ENCODE measurements at places on chromosomes 7 and 10. TPM values are rescaled to one million over a fixed set of nuclear protein-coding genes. Genes with fewer than 3 reads are reported as not detected.
A peak's percentile ranks its signal among the peaks of the same experiment; 100 is the strongest.

GRCh38 chr10:71229726-71230655, 17.6 kb downstream of the UNC5B start:
- no peak for DNase-seq

DNA sequence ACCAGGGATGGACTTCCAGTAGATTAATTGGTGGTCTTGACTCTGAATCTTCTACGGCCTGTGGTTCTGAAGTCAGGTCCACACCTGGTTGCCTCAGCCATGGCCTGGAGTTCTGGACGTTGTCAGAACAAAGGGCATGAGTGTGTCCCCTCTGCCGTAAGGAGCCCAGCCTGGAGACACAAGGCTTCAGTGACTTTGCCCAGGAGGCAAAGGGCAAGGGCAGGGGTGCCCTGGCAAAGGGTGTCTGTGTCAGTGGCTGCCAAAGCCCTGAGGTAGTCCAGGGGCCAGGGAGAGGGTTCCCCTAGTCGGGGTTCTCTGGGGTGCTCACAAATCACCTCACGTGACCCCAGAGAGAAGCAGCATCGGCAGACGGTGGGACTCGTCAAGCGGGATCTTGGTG, 273.2 kb upstream of the ZNF32 start:
- no peak for DNase-seq

DNA sequence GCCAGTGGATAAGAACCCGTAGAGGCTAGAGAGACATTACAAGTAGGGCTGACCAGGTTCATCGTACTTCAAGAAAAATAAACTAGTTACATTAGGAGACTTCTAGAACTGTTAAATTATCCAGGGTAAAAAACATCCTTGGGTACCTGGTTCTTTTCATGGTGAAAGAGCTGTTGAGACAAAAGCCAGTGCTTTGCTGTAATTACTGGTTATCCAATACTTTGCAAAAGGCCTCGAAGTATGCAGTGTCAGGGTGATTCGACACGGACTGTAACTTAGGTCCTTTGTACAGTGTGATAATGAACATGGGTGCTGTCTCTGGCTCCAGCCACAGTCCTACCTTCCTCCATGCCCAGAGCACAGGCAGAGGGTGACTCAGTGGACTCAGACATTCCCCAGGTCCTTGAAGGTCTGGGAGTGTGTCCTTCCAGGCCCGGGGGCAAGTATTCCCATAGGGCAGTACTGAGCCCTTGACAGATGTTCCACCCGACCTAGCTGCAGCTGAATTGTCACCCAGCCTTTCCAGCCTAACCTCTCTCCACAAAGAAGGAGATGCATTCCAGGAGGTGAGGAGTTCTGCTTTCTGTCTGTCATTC, 123.6 kb upstream of the TMEM72 start:
- DNase-seq: no peak

GRCh38 chr7:33692956-33693355, 212.4 kb upstream of the BMPER start:
- DNase-seq: no peak

DNA sequence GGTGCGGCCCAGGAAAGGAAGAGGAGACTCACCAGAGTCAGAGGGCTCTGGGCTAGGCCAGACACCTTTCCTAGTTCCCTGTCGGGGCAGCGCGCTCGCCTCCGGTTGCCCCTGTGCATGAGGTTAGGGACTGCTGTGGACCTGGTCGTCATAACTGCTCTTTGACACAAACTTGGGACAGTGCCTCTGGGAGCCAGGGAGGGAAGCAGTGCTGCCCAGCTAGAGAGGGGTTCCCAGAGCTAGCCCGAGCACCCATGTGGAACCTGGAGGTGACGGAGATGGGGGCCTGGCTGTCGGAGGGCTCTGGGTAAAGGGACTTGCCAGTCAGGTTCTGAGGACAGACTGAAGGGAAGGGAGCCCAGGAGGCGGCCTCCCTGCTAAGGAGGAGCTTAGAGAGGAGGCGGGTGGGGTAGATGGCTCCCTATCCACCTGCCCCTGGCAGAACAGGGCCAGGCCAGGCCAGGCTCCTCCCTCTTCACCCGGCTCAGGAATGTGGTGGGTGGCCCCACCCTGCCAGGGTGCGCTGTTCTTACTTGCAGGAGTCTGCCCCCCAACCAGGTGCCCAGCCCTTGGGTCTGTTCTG, 29.7 kb downstream of the AGAP3 start:
- DNase-seq: peak; percentile 77

- DNase-seq: no peak
Measured at GRCh38 chr10:77071001-77071511, 566.6 kb downstream of the KCNMA1 start.

- no peak for DNase-seq
Measured at GRCh38 chr10:75335191-75335590, 66.4 kb downstream of the ZNF503 start.

- DNase-seq: no peak
Measured at GRCh38 chr10:3472287-3473051, 299.9 kb upstream of the PITRM1 start.

DNA sequence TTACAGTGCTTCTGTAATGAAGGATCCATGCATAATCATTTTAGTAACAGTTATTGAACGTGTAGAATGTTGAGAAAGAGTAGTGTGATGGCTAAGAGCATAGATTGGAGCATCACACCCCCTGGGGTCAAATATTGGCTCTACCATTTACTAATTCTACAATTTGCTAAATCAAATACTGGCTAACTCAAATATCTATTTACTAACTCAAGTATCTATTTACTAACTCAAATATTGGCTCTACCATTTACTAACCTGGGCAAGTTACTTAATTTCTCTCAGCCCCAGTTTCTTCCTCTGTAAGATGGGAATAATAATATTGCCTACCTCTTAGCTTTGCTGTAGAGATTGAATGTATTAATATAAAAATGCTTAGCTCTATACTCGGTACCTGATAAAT, 64.0 kb downstream of the CDK14 start:
- no peak for DNase-seq

DNA sequence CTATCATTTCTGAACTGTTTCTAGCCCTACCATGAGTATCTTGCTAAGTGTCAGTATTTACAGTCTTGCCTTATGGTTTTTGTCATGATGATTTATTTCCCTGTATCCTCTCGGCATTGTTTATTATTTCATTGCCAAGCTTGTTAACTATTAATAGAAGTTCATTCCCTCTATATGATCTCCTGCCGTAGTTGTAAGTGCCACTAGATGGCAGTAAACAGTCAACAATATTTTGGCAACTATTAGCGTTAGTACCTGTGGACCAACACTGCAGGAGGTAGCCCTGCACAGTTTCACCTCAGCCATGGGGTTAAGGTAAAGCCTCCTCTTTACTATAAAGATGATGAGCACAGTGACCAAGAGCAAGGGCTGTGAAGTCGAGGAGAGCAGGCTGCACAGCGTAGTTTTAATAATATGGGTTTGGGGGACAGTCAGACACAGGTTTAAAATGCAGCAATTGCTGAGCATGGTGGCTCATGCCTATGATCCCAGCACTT, 26.1 kb upstream of the CCNJ start:
- peak; percentile 43 for DNase-seq

- DNase-seq: no peak
Measured at GRCh38 chr7:153446490-153446889, 605.7 kb upstream of the DPP6 start.

- peak; percentile 79 for DNase-seq
Measured at GRCh38 chr7:1046722-1047679, 2.7 kb downstream of the GPR146 start.

GRCh38 chr7:6398943-6399342, 48.8 kb downstream of the DAGLB start:
- DNase-seq: no peak

- DNase-seq: peak; percentile 43
Measured at GRCh38 chr7:133253519-133253875, 619 bp downstream of the EXOC4 start.

- DNase-seq: no peak
Measured at GRCh38 chr7:92815412-92815811, 21.0 kb downstream of the CDK6 start.

DNA sequence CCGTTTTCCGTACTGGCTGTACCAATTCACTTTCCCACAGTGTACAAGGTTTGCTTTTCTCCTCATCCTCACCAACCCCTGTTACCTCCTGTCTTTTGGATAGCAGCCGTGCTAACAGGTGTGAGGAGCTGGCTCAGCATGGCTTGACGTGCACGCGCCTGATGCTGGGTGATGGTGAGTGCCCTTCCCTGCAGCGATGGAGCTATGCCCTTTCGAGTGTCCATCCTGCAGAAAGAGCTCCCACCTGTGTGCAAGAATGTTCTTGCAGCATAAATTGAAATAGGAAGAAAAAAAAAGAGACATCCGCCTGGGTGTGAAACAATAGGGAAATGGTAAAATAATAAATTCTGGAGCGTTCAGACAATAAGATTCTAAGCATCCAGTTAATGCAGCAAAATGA, 9.5 kb upstream of the UBE3C start:
- DNase-seq: no peak

DNA sequence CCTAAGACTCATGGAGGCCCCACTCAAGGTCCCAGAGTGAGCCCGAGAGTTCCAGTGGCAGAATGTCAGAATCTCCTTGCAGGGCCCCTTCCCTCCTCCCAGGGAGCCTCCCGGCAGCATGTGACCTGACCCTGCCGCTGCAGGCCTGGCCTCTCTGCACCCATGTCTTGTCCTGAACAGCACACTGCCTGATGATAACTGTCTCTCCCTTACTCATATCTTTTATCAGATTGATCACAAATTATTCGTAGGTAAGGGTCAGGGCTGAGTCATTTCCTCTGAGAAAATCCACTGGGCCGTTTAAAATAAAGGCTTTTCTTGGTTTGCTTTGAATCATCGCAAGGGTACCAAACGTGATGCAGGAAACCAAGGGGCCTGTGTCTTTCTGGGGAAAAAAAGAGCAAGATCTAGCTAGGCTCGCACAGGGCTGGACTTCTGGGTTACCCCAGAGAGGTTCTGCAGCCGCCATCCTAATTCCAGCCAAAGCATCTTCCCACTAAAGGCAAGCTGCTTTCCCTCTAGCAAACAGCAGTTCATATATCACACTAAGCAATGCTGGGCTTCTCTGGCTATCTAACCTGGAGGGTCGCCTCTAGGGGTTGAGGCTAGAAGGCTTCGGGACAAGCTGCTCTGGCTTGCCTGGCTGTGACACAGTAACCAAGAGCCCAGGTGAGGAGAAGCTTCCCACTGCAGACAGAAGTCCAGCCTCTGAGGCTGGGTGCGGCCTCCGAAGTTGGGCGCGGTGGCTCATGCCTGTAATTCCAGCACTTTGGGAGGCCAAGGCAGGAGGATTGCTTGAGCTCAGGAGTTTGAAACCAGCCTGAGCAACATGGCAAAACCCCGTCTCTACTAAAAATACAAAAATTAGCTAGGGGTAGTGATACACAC, 104.9 kb downstream of the SPDYE5 start:
- DNase-seq: no peak

The ZNF853 gene
- 3.6 TPM for total RNA-seq

The CABCOCO1 gene
- total RNA-seq: not detected

The ZNF804B gene
- total RNA-seq: under 0.01 TPM
